Islet precursor cell (in vitro differentiated cells): ENCODE measurements at places on chromosomes 5 and 9.

DNA sequence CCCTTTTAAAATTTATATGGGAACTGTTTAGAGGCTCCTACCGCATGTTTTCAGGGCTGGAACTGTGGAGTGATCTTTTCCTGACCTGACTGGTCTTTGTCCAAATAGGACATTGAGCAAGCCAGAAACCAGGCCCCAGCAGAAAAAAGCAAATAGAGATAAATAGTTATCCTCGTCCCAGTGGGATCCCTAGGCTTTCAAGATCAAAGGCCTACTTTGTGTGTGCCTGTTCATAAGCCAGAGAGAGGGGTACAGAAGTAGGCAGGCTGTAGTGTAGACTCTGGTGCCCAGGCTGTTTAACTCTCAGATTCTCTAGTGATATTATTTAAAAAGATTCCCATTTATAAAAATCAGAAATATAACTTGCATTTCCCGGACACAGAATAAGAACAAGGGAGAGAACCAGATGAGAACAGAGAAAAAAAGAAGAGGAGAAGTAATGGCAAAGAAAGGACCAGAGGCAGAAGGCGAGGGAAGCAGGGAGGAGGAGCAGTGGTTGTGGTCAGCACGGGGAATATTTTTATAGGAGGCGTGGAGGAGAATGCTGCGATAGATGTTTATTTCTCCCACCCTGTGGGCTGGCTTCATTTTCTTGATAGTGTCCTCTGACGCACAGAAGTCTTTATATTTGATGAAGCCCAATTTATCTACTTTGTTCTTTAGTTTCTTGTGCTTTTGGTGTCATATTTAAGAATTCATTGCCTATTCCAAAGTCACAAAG lies 101.2 kb downstream of the AOPEP start:
- no peak for DNase-seq

DNA sequence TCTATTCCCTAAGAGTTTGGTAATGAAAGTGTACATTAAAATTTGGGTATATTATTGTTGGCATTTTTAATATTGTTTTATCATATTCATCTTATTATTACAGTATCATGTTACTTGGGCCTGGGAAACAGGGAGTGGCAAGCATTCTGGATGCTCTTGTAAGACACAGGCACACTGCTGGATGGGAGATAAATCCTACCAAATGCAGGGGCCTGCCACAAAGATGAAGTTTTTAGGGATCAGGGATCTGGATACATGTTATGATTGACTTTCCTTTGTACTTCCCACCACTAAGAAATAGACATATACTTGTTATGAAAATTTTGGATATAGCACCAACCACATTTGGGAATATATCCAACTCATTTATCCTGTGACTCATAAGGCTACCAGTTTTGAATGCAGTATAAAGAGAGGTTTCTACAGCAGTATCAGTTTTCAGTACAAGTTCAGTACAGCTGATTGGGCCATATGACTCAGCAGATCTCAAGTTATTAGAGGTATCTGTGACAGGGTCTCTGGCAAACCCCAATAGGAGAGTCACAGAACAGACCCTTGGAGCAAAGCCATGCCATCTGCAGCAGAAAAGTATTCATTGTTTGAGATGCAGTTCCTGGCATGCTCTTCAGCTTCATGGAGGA lies 360.1 kb downstream of the DMAC1 start:
- DNase-seq, result no peak

GRCh38 chr9:114008667-114009410 lies 69.3 kb downstream of the AMBP start:
- peak; percentile 49 for DNase-seq

DNA sequence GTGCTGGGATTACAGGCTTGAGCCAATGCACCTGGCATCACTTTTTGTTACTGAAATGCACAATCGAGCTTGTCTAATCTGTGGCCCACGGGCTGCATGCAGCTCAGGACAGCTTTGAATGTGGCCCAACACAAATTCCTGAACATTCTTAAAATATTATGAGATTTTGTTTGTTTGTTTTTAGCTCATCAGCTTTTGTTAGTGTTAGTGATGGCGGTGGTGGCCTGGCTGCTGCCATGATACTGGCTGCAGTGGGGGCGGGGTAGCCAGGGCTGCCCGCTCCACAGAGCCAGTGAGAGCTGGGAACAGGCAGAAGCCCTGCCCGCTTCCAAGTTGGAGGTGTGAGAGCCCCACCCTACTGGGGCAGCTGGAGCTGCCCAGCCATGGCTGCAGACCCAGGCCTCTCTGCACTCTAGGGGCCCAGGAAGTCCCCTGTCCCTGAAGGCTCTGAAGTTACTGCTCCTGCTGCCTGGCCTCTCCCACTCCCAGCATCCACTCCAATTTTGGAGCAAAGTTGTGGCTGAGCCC lies 76.6 kb upstream of the SHB start:
- DNase-seq, result peak; percentile 46

- DNase-seq, result no peak
These were observed 818.7 kb upstream of the PTPRD start for GRCh38 chr9:11431490-11431889.

DNA sequence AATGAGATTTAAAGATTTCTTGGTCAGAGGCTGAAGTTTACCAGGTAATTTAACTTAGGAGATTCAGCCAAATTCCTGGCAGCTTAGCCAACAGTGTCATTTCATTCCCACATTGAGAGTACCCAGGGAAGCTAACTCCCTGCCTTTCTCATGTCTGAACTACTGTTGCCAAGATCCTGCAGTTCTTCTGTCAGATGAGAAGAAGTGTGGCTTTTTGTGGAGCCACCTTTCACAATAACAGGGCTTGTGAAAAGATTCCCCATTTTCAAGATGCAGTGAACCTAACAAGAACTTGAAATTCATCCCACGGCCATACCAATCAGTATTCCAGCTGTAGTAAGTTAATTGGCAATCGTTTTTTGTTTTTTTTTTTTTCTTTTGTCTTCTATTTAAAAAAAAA lies 176.4 kb downstream of the XRCC4 start:
- DNase-seq, result no peak

DNA sequence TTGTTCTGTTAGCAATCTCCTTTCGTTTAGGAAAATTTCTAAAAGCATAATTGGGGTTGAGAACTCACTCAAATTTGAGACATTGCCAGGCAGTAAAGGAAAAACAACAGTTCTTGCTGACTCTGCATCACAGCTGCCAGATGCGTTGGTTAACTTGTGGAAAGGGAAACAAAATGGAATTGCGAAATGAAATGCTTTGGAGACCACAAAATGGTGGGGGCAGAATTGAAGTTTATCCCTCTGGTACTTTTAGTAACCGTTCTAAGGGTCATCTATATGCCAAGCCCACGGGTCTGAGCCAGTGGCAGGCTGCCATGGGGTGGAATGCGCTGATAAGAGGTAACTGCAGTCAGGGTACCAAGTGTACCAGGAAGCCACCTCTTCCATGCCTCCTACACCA lies 28.6 kb upstream of the SELENOP start:
- no peak for DNase-seq
